Effector CD8-positive, alpha-beta T cell (primary cell): ENCODE measurements at places on chromosomes 4 and X.

DNA sequence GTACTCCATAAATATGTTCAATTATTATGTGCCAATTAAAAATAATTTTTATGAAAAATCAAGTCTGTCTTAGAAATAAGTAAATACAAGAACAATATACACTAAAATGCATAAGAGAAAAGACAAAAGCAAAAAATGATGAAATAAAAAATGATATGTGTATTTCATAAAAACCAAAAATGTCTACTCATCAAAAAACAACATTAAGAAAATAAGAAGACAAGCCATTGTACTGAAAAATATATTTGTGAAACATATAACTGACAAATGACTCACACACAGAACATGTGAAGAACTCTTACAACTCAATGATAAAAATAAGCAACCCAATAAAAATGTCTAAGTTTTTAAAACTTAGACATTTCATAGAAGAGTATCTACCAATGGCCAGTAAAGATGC lies 34.1 kb upstream of the ENOX2 start:
- DNase-seq: no peak

- DNase-seq: no peak
Measured at GRCh38 chr4:26135331-26135730, 185.5 kb upstream of the RBPJ start.

- DNase-seq: peak; percentile 6
Measured at GRCh38 chrX:49915361-49916222, 6.8 kb upstream of the CLCN5 start.

GRCh38 chr4:1011022-1011665 lies at the start of gene FGFRL1:
TSS of gene FGFRL1 (plus strand) at chr4:1011626. CDS start at chr4:1012486, 860 bp downstream.
- peak; percentile 84 for DNase-seq

- no peak for DNase-seq
Measured at GRCh38 chr4:144579411-144580030, 66.4 kb upstream of the HHIP start.

DNA sequence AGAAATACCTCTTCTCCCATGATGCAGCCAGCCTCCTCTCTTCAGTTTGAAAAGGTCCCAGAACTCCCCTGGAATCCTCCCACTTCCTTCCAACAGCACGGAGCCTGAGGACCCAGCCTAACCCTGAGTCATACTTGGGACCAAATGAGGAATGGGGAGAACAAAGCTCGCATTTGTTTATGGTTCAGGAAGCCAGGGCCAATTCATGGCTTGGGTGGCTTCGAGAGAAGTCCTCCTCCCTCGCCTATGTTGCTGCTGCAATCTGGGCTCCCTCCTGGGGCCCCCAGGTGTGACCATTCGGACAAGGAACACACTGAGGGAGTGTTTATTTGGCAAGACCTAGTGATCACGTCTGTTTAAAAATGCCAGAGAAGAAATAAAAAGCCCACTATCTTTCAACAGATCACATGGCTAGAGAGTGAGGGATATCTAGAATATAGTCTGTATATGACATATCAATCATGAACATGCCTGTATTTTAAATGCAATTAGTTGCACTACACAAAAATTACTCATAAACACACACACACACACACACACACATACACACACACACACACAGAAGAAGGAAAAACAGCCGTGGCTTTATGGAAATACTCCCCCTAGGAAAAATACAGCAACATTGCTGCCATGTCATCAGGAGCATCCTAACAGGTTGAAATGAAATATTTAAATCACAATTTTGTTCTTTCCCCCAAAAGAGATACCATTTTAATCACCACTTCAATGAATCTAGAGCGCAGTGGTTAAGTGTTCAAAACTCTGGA lies 155.7 kb upstream of the MAP3K15 start:
- DNase-seq: no peak

GRCh38 chr4:139912445-139912844 lies 241.5 kb downstream of the MAML3 start:
- DNase-seq: no peak

DNA sequence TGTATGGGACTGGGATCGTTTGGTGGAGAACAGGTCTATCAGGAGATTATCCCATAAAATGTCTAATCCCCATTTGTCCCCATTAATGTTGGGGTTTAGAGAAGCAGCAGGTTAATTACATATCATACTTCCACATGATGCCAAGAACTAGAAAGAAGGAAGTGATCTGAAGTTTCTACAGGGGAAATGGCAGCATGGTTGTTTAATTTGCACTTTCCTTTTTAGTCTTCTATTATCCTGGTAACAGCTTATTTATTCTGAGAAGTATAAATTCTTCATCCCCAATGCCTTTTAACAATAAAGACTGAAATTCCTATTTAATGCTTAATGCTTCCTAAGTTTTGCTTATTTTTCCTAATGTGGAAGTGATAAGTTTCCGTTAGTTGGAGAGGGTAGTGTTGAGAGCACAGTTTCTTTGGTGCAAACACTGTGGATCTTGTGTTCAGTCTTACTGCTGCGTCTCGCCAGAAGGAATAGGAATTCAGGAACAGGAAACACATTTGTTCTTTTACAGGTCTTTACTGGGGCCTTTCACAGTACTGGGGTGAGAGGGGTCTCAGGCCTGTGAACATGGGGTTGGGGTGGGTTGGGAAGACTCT lies 59.5 kb upstream of the TADA2B start:
- no peak for DNase-seq

DNA sequence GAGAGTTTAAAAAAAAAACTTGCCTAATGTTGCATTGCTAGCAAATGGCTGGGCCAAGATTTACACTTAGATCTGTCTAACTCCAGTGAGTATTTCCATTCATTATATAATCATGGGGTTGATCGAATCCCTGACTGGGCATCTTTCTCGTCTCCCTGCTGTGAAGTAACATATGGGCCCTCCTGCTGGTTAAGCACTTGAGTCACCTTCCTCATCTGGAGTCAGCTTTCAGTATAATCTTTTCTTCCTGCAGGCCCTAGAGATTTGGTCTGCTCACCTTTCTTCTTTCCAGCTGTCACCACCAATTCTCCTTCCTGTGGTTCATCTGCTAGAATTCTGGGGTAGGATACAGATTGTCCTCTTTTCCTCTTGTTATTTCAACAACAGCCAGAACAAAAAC lies 41.6 kb downstream of the TIGD2 start:
- DNase-seq: no peak

- DNase-seq: no peak
Measured at GRCh38 chr4:133147921-133148689, 989 bp upstream of the PCDH10 start.

- no peak for DNase-seq
Measured at GRCh38 chrX:144849141-144849540, 398.2 kb upstream of the SPANXN1 start.

GRCh38 chr4:41044165-41044564 lies 170.2 kb downstream of the APBB2 start:
- DNase-seq: no peak

DNA sequence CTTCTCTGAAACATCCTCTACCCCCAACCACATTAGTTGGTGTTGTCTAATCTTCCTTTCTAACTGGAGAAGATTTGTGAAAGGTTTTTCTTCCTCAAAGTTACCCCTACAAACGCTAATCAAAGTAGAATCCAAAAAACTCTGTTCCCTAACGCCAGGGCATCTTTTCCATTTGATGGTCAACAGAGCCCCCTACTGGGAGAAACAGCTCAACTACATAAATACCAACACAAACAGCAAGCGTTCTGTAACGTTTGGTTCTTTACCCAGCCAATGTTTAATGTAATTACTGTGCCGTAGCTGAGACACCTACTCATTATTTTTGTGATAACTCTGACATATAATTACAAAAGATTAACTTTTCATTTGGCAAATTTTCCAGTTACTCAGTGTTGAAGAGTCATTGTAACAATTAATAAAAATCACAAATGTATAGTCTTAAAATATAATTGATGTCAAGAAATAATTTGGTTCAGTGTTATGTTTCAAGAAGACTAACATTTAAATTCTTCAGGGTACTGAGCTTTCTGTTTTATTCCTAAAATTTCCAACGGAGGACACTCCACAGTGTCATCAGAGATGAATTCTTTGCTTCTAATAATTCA lies 94.9 kb upstream of the TBC1D9 start:
- DNase-seq: no peak

GRCh38 chr4:100635899-100636298 lies 118.1 kb upstream of the EMCN start:
- DNase-seq: no peak

GRCh38 chrX:29627833-29628232 lies 587.5 kb upstream of the MAGEB2 start:
- DNase-seq: no peak

GRCh38 chr4:115275615-115276014 lies 162.2 kb upstream of the NDST4 start:
- no peak for DNase-seq

DNA sequence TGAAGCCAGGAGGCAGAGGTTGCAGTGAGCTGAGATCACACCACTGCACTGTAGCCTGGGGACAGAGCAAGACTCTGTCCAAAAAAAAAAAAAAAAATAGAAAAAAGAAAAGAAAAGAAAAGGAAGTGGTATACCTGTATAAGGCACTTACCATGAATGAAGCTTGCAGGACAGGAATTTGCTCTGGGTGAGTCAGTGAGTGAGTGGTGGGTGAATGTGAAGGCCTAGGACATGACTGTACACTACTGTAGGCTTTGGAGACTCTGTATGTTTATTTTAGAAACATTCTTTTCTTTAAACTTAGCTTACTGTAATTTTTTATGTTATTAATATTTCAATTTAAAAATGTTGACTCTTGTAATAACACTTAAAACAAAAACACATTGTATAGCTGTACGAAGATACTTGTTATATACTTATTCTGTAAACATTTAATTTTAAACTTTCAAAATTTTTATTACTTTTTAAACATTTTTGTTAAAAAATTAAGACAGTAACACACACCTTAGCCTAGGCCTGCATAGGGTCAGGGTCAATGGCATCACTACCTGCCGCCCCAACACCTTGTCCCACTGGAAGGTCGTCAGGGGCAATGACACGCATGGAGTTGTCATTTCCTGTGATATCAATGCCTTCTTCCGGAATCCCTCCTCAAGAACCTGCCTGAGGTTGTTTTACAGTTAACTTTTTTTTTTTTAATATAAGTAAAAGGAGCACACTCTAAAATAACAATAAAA lies 78.7 kb downstream of the CLNK start:
- DNase-seq: no peak

- no peak for DNase-seq
Measured at GRCh38 chr4:109962401-109962800, 49.7 kb downstream of the EGF start.

DNA sequence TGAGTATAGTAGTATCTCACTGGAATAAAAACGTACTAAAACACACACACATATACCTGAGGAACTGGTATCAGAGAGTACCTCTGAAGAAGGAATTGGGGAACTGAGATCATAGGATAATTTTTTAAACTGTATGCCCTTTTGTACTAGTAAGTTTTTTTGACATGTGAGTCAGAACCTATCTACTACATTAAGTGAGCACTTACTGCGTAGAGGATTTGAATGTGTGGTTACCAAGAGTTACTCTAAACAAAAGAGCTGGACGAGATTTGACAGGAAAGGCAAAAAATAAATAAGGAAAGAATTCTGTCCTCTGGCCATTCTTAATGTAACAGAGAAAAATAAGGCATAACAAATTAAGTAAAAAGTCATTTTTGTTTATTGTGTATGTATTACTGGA lies 546.5 kb upstream of the FAT1 start:
- DNase-seq: no peak

DNA sequence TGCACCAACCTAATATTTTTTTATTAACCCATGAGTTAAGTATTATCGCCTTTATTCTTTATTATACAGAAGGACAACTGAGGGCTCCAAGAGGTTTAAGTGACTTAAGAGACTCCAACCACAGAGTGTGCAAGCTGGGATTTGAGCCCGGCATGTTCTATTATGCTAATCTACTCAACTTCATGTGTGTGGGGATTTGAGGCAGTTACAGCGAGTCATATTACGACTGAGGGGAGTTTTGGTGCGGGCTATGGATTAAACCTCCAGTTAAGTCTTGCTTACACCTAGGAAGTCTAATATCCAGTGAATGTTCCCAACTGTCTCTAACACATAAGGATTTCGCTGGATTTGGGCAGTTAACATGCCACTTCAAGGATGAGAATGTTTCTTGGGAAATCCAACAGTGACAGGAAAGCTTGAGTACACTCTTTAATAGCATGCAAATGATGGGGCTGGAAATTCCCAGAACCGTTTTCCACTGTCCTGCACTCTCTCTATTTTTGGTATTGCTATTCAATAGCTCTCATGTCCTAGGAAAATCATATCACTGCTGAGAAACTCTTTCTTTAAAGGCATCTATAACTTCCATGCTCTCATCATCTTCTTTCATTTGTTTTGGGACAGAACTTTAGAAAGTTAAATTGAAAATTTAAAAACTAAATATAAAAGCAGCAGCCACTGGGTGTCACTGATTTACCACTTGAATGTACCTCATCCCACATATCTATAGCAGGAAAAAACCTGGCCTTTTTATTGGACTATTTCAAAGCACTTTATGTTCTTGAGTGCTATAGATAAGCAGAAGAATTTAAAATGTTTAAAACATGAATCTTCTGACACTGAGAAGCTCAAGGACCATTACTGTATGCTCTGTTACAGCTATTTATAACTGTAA lies 165.1 kb upstream of the TTC29 start:
- no peak for DNase-seq

GRCh38 chr4:4950561-4951290 lies 68.5 kb downstream of the CYTL1 start:
- DNase-seq: no peak

GRCh38 chrX:107747596-107748161 lies 27.9 kb downstream of the TSC22D3 start:
- no peak for DNase-seq

DNA sequence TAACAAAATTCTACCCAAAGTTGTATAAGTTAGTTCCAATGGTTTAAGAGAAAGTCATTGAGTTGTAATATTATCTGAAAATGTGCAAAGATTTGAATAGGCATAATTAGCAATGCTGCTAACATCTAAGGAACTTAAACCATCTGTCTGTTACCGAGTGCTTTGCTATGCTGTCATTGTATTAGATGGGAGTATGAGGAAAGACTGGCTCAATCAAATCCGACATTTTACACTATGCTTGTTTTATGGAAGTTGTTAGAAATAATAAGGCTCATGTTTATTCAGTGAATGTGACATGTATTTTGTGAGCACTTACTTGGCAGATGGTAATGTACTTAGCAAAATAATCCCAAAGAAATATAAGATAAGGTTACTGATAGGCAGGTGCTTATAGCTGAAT lies 1715.1 kb downstream of the PCDH7 start:
- DNase-seq: no peak

- DNase-seq: no peak
Measured at GRCh38 chrX:16814597-16814996, 28.3 kb downstream of the TXLNG start.

DNA sequence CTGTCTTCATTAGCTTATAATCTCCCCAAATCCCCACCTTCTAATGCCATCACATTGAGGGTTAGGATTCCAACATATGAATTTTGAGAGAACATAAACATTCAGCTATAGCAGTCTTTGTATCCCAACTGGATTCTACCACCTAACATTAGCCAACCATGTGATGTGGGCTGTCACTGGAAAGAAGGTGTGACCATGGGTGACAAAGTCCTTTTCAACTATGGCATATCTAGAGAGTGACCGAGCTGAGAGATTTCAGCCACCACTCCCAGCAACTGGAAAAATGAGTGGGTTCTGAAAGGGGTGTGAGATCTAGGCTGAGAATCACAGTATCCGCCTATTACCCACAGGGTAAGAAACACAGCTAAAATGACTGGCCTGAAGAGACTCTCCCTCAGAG lies 22.1 kb downstream of the GABRB1 start:
- DNase-seq: no peak

GRCh38 chr4:159178151-159178546 lies 75.3 kb downstream of the RAPGEF2 start:
- no peak for DNase-seq
